Heart left ventricle (tissue), 16 donors: ENCODE measurements at places on chromosomes 12 and 14.

DNA sequence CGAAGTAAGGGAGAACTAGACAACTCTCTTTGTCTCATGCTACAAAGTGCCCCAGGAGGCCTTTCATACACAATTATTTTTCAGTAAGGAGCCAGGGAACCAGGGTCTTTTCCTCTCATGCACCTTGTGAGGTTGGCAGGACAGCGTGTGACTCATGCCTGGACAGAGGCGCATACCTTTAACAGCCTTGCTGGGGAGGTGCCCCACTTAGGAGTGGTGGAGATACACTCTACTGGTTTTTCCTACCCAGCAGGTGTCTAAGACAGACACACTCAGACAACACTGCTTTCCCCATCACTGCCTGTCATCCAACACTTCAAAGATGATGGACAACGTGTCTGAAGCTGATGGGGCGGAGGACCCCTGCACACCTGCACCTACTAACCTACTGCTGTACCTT lies 49.1 kb downstream of the B4GALNT3 start:
- no peak for DNase-seq

- DNase-seq = peak; percentile 19
These were observed 24.7 kb upstream of the SGPP1 start for GRCh38 chr14:63752449-63753169.

- DNase-seq = no peak
These were observed 207.0 kb upstream of the CAND1 start for GRCh38 chr12:67062193-67062592.

GRCh38 chr12:114954511-114955055 lies 270.6 kb upstream of the TBX3 start:
- DNase-seq = no peak

DNA sequence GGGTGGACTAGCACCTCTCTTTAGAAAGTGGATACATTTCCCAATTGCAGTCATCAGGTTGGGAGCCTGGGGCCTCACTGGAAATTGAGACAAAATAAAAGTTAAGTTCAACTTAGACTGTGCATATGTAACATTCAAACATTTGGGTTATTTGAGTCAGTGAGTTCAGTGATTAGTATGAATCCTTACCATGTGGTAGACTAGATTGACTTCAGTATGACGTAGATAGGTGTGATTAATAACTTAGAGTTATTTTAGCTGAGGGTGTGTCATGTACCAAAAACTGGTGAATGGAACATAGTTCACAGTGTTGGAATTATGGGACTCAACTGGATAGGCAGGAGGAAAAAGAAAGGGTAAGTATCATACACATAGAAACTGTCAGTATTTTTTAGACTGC lies 8.0 kb upstream of the SSTR1 start:
- DNase-seq = no peak

DNA sequence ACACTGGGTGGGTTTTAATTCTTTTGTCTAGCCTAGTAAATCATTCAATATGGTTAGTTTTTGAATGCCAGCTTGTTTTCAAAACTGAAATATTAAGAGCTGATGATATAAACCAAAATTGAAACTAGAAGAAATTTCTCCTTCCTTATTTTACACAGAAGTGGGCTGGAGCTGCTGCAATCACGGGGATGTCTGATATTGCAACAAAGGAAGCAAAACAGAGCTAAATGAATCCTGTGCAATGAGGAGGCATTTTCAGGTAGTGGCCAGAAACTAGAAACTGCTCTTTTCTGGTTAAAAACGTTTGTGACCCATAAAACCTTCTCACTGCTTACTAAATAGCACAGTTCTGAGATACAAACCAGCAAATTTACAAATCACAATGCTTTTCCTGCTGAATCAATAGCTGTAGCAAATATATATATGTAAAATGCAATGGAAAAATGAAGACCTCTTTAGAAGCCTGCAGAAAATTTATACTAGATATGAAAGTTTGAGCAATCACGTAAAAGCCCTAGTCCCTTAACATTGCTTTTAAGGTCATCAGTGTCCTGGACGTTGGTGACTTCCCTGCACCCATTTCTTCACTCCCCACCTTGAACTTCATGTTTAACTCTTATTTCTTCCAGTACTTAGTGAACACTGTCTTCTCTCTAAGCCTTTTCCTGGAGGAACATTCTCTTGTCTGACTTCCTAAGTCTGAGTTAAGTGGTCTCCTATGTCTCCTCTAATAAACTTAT lies 15.9 kb upstream of the LRRK2 start:
- DNase-seq = no peak

- peak; percentile 38 for DNase-seq
These were observed 95.6 kb downstream of the GAS2L3 start for GRCh38 chr12:100668945-100669536.

DNA sequence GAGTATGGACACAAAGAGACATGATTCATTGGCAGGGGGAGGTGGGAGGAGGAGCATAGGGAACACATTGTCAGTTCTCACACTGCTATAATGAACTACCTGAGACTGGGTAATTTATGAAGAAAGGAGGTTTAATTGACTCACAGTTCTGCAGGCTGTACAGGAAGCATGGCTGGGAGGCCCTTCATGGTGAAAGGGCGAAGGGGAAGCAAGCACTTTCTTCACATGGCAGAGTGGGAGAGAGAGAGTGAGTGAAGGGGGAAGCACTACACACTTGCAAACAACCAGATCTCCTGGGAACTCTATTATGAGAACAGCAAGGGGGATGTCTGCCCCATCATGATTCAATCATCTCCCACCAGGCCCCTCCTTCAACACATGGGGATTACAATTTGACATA lies 391.8 kb downstream of the BMP4 start:
- no peak for DNase-seq

DNA sequence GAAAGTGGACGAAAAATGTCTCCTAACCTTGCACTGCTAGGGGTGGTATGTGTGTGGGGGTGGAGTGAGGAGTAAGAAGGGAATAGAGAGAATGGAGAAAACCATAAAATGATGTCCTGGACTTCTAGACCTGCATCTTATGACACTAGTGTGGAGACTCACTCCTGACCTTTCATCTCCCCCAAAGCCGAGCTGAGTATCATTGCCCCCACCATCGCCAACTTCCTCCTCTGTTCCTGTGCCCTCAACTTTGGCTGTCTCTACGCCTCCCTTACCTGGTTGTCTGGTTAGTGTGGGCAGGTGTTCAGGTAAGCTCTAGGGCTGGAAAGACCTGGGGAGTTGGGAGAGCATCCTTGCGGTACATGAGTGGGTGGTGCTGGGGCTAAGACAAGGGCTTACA lies 4.5 kb upstream of the KLHL33 start:
- no peak for DNase-seq

GRCh38 chr14:72901361-72901760 lies 7.5 kb upstream of the DPF3 start:
- DNase-seq = no peak

DNA sequence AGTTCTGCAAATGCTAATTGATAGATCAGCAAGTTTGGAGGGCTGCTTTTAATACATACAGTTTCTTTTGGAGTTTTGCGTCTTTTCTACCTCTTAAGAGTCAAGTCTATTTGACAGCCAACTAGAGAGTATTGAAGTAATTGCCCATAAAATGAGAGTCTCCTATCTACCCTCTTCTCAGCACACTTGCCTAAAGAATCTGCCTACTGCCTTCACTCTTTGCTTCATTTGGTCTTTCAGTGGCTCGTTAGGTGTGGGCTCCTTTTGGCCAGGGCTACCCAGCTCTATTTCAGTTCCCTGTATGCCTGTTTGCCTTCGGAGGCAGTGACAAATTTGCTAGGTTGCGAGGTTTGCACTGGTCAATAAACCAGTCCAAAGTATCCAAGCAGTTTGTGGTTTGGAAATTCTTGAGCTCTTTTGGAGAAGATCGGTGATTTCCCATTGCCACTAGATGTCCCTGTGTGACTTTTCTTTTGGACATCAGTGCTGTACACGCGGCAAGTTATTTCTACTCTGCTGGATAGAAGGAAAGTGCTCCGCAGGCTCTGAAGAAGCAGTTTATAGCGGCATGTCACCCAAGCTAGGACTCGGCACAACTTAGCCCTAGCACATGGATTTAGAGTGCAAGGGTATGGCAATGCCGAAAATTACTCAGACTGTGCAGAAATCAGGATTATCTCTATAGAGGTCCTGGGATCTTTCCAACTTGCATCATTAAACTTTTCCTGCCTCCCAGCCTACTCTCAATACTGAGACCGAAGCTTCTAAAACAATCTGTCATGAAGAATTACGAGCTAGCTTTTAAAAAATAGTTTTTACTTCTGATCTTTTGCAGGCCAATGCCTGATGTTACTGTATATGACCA lies 38.6 kb downstream of the MGST1 start:
- peak; percentile 10 for DNase-seq

DNA sequence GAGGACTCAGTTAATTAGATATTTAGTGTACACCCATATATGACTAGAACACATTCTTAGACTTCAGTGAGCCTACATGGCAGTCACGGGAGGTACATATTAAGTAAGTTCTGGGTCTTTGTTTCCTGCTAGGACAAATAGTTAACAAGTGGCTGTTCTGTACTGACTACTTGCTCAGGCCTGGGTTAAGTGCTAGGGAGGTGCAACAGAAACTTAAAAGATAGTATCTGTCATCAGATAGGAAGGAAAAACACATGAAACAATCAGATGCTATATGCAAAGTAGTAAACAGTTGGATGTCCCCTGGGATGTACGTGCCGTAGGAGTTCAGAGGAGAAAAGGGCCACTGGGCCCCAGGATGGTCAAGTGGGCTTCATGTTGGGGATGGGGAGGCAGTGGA lies 59.5 kb downstream of the SLC4A8 start:
- no peak for DNase-seq

DNA sequence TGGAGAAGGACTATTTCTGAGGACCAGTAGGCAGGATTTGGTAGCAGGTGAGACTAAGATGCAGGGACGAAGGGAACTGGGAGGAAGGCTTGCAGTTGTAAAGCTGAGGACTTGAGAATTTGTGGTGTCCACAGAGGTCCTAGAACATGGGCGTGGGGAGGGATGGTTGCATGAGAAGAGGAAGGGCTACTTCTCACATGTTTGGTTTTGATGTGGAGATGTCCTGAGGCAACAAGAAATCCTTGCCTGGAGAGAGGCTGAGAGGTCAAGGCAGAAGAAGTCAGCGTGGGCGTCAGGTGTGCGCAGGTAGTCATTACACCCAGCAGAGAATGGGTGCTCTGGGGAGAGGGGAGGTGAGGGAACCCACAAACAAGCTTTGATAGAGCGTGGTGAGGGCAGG lies 5.7 kb upstream of the RABGGTA start:
- no peak for DNase-seq

DNA sequence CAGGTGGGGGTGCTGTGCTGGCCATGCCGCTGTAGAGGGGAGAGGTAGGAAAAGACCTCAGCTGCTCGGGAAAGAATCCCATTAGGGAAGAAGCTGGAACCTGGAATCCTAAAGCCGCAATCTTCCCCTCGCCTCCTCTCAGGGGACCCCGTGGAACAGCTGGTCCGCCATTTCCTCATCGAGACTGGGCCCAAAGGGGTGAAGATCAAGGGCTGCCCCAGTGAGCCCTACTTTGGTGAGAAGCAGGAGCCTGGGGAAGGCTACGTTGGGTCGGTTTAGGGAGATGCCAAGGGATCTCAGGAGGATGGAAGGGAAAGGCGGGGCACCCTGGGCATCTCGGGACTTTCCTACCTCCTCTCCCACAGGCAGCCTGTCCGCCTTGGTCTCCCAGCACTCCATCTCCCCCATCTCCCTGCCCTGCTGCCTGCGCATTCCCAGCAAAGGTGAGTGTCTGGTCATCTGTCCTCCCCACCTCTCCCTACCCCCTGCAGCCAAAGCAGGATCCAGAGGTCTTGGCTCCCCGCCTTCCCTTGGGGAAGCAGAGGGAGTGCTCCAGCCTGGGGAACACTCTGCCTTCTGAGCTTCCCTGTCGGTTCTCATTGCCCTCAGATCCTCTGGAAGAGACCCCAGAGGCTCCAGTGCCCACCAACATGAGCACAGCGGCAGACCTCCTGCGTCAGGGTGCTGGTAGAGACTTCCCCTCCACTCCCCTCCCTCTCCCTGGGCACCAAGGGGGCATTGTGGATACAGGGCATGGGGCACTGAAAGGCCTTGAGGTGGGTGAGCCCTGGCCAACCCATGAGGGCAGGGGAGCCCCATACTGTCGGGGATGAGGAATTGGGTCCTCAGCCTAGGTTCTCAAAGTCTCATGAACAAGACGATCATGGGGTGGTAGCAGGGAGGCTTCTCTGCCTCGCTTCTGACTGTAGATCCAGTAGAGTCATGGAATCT lies 12.4 kb downstream of the TNS2 start:
- DNase-seq = peak; percentile 33

GRCh38 chr12:130965668-130966067 lies 12.0 kb downstream of the ADGRD1 start:
- DNase-seq = no peak
